ENCODE measurements at places on chromosomes 1 and 21.
A peak's percentile ranks its signal among the peaks of the same experiment; 100 is the strongest.

GRCh38 chr1:43978551-43979260 is at the start of gene B4GALT2:
Gene B4GALT2 (plus strand): TSS chr1:43979210. CDS start chr1:43981161, 1,951 bp downstream.
- peak; percentile 35 for DNase-seq

DNA sequence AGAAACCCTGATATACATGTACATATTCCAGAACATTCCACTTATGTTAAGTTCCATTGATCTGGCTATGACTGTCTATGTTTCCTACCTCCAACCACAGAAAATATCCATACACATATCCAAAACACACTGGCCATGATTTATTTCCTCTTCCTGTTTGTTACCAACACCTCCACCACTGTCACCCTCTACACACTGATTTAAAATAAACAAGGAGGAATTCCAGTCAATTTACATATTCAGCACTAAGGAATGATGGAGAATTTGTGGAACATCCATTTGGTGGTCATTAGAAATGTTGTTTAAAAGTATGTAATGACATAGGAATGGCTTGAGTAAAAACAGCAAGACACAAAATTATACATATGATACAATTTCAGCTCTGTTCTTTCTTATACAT is 5.5 kb upstream of the STX6 start:
- no peak for DNase-seq

DNA sequence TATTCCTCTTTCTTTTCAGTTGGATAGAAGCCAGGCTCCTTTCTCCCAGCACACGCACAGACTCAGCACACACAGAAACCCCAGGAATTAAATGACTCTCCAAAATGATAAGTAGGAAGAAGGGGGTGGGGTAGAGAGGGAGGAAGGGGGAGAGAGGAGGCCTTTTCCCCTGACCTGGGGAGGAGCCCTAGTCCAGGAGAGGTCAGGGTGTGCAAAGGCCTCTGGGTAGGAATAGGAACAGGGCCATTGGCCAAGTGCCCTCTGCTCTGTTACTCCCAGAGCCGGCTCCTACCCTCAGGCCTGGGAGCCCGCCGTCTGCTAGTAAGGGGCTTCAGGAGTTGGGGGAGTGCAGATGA is 35.6 kb upstream of the PUM1 start:
- peak; percentile 41 for DNase-seq

DNA sequence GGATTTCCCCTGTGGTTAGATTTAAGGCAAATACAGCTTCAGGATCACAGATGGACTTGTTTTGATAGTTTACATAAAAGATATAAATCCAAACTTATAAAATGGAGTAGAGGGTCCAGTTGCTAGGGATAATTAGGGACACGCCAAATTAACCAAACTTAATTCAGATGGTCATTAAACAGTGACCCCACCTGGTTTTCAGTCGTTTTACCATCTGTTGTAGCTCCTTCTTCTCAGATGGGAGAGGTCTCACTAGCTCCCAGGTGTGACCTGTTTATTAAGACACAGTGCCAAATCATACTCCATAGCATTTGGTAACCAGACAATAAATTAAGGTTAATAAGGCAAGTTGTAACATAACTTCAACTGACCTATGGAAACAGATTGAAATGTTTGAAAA is 8.1 kb upstream of the GADD45A start:
- no peak for DNase-seq

- DNase-seq, result no peak
Observed at GRCh38 chr1:100671601-100672000, 47.9 kb upstream of the VCAM1 start.

DNA sequence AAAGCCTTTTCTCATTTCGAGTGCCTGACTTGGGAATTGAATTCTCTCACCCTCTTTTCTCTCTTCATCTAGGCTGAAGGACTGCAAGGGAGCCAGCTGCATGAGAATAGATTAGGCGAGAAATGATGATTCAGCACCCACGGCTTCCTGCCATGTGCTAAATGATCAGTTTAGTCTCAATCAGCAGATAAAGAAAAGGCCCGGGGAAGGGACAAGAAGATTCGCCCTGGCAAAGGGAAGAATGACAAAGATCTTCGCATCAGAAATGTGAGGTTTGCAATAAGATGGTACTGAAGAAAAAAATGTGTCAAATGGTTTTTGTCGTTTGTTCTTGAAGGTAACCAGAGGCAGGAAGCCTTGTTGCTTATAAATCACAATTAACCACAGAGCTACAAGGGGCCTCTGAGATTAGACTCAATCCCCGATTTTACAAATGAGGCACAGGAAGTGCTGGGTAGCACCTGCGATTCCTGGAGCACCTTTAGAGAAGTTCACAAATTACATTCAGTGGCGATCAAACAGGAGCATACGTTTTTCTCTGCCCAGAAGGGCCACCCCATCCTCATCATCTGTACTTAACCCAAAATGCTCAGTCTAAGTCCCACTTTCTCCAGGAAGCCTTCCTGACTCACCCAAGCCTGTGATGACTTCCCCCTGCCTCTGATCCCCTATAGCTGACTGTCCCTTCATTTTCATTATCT is 183.4 kb downstream of the ZNF281 start:
- no peak for DNase-seq

Measured in NCI-H1105 treated with DMSO at 0.1 percent for 48 hours (cell line).